Naive B cell (primary cell): ENCODE measurements at places on chromosomes 5 and 9. TPM values are rescaled to one million over a fixed set of nuclear protein-coding genes. Genes with fewer than 3 reads are reported as not detected.
A peak's percentile ranks its signal among the peaks of the same experiment; 100 is the strongest.

Gene FAXDC2
- polyA plus RNA-seq: 1.3 TPM

Gene DMRT3
- polyA plus RNA-seq: not detected

GRCh38 chr9:89999534-90000370, 394.9 kb downstream of the GADD45G start:
- peak; percentile 65 for DNase-seq

DNA sequence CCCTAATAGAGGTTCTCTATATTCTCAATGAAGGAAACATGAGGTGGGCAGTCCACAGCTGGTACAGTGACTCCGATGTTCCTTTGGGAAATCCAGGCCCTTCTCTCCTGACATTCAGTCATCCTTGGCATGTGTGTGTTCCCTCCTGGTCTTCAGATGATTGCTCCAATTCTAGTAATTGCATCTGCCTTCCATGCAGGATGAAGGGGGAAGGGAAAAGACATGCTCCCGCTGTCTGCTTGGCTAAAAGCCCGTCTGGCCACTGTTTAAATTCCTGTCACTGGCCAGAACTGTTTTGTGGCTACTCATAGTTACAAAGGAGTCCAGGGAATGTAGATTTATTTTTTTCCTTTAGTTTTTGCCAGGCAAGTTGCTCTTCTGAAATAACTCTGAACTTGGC, 65.0 kb downstream of the MAST4 start:
- no peak for DNase-seq

GRCh38 chr5:13501176-13501575, 443.3 kb downstream of the DNAH5 start:
- no peak for DNase-seq

DNA sequence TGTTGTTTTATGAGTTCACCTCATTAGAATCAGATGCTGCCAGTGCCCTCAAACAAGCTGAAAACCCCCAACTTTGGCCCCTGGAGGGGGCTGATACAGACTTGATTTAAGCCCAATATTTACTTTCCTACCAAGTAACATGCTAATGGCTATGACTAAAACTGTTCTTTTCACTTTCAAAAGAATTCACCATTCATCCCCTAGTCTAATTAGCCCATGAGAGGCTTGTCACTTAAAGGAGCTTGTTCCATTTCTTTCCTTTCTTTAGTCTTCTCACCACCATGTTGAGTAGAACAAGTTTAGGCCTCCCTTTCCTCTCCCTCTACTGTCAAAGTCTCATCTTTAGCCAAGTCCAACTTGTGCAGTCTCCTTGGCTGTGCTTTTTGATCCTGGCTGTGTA, 50.4 kb downstream of the EPB41L4B start:
- no peak for DNase-seq

Gene C5orf58
- not detected for polyA plus RNA-seq

GRCh38 chr5:57454896-57455295, 27.7 kb downstream of the ACTBL2 start:
- DNase-seq: no peak

Gene IL3
- not detected for polyA plus RNA-seq

DNA sequence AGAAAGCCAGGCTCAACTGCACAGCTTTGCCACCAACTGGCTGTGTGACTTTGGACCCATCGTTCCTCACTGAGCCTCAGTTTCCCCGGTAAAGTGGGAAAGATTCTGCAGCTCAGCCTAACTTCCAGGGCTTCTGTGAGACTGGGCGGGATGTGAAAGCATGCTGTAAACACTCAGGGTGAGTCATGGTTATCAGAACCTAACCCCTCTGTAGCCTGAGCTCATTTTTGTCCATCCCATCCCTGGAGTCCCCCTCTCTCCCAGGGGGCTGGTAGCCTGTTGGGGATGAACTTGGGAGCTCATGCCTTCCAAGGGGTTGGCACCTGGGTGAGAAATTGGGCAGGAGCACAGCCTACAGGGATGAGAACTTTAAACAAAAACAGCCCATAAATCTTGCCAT, 2.3 kb downstream of the CCDC69 start:
- no peak for DNase-seq

Gene RHOBTB3
- 2.1 TPM for polyA plus RNA-seq

GRCh38 chr5:158857976-158858375, 241.7 kb downstream of the EBF1 start:
- no peak for DNase-seq

Gene TUBB4B
- 53.2 TPM for polyA plus RNA-seq

GRCh38 chr5:405421-405820, 37.6 kb upstream of the EXOC3 start:
- no peak for DNase-seq

- DNase-seq: no peak
These were observed 365.3 kb upstream of the CLINT1 start for GRCh38 chr5:158224253-158224652.

DNA sequence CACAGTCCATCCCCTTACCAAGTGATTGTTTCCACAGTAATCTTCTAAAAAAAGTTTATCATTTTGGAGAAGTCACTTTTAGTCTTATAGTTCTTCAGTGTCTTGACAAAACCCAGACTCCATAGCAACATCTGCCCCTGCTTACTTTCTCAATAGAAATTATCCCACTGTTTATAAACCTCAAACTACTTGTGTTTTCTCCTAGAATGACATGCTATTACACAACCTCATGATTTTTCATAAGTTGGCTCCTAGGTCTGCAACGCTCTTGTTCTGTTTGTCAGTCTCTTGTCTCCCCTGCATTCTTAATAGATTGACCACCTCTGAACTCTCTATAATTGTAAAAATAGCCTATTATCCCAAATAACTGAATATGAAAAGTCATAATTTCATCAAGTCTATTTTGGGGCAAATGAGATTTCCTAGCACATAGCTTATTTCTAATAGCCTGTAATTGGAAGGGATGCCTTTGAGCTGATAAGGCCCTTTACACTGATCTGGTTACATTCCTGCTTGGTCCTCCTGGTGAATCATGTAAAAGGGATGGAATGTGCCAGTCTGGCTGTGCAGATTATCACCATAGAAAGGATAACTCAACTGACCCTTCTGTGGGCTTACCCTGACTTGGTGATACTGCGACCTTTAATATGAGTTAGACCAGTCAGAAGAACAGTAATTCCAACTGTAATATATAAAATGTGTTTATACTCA, 69.6 kb downstream of the CHSY3 start:
- DNase-seq: no peak

Gene GBA2
- 38.6 TPM for polyA plus RNA-seq

DNA sequence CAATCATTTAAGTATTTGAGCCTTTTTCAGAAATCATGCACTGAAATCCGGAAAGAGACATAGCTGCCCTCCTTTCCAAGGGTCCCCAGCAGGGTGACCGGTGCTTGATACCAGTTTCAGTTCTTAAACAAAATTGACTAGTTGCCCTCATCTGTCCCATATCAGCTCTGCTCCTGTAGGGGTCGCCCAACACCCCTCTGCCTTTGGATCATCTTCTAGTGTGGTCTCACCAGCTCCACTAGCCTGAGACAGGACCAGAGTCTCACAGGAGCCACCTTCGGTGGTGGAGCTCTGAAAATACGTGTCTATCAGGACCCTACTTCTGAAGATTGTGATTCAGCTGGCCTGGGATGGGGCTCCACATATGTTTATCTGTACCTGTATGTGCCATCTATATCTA, 428.2 kb downstream of the ENC1 start:
- no peak for DNase-seq

Gene PCDHGA10
- not detected for polyA plus RNA-seq

DNA sequence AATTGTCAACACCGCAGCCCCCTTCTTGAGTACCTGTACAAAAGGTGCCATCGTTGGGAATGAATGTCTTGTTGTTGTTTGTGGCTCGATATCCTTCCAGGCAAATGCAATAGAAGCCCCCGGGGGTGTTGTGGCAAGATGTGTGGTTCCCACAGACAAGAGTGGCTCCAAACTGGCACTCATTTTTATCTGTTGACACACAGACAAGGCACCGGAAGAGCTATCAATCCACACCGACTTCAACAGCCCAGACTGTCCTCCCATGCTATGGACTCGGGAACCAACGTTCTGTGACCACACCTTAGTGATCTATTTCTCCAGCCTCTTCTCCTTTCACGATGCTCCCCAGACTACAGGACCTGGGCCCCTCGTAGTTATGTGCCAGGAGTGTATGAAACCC, 25.9 kb downstream of the SUSD1 start:
- no peak for DNase-seq

DNA sequence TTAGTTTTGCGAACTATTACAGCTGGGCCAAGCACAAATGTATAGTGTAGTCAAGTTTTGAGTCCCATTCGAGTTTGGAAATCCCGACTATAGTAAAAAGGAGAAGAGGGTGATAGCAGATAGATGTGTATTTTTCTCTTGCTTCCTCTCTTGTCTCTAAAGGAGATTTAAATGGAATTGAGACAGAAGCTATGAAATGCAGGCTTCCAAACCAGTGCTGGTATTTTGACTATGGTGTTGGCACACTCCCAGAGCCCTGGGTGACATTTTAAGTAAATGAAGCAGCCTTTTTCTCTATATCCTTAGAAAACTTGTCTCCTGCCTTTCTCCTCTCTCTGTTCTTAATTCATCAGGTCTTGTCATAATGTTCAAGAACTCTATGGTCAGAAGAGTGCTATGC, 17.7 kb upstream of the AUH start:
- no peak for DNase-seq

DNA sequence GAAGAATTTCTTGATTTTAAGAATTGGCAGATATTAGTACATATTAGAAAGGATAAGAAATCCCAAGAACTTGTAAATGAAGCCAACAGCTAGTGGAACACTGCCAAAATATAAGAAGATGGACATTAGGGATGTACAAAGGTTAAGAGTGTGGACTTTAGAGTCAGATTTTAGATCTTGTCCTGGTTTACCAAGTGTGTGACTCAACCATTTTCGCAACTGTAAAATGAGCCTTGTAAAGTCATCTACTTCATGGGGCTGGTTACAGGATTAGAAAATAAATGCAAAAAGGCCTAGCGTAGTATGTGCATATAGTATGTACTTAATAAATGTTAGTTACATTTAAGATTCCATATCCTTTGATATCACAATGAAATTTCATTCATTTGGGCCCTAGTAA, 260.0 kb downstream of the RAB3C start:
- DNase-seq: no peak

GRCh38 chr9:131629825-131630204, 84.5 kb downstream of the PRRT1B start:
- DNase-seq: no peak

- DNase-seq: no peak
These were observed 96.4 kb downstream of the DIRAS2 start for GRCh38 chr9:90546200-90546599.

- DNase-seq: no peak
These were observed 61.4 kb upstream of the GAS1 start for GRCh38 chr9:87008667-87009066.

- no peak for DNase-seq
These were observed 55.4 kb upstream of the PPP1R2B start for GRCh38 chr5:156794687-156795086.

Gene APBA1
- polyA plus RNA-seq: not detected

- no peak for DNase-seq
These were observed 41.7 kb upstream of the BARX1 start for GRCh38 chr9:93996863-93997262.

Gene ZDHHC11B
- not detected for polyA plus RNA-seq

DNA sequence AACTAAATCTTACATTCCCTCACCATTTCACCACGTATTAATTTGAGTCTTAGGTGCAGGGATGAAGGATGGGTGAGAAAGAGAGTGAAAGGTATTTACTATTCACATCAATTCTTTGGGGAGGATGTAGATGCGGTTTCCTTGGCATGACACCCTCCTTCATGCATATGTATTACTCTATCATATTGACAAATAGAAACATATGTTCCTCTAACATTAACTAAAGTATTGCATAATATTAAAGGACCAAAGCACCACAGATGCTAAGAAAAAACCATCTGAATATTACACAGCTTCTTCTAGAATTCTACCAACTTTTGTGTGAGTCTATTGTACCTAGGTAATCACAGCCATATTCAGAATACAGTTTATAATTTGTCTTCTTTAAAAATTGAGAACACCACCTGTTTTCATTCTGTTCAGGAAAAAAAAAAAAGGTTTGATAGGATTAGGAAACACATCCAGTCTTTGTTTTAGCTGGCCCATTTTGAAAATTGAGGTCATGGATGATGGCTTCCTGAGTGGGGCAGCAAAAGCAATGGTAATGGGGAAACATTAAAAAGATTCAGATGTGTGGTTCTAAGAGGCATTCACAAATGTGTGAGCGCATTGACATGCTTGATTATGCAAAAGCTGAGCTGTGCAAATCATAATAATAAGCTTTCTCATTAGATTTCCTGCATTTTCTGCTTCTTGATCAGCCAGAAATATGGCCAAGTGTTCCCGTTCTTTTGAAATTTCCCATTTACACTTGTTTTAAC, 1011.5 kb upstream of the NUDT12 start:
- no peak for DNase-seq

- no peak for DNase-seq
These were observed 302.6 kb upstream of the TAS2R1 start for GRCh38 chr5:9932770-9933169.
